Activated effector memory CD4-positive, alpha-beta T cell treated with anti-CD3 and anti-CD28 coated beads, Interleukin-2, amount 50 U/mL, for 16 hours (primary cell): ENCODE measurements at places on chromosomes 13 and 19.

GRCh38 chr13:48775804-48776203 is 122.1 kb downstream of the CYSLTR2 start:
- no peak for DNase-seq

DNA sequence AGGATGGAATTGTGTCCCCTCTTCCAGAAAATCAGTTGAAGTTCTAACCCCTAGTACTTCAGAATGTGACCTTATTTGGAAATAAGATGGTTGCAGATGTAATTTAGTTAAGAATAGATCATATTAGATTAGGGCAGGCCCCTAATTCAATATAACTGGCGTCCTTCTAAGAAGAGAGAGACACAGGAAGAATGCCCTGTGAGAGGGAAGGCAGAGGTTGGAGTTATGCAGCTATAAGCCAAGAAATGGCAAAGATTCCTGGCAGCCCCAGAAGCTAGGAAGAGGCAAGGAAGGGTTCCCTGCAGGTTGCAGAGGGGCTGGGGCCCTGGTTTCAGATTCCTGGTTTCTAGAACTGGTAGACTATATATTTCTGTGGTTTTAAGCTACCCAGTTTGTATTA is 30.0 kb downstream of the HS6ST3 start:
- DNase-seq = no peak

DNA sequence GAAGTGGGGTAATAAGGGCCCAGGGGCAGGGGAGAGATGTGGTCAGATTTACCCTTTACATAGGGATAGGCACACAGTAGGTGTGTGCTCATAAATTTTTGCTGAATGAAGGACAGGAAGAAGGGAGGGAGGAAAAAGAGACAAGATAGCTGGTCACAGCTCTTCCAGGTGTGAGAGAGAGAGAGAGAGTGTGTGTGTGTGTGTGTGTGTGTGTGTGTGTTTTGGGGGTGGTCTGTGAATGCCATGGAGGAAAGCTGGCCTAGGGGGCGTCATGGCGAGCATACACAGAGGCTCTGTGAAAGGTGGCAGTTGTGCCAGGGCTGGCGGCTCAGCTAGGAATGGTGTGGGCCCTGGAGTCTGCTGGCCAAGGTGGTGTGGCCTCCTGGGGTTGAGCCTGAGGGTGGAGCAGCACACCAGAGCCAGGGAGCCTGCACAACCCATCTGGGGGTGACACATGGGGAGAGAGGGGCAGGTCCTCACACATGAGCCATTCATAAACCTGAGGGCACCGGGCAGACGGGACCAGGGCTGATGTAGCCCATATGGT is 6.0 kb upstream of the PRX start:
- no peak for DNase-seq

DNA sequence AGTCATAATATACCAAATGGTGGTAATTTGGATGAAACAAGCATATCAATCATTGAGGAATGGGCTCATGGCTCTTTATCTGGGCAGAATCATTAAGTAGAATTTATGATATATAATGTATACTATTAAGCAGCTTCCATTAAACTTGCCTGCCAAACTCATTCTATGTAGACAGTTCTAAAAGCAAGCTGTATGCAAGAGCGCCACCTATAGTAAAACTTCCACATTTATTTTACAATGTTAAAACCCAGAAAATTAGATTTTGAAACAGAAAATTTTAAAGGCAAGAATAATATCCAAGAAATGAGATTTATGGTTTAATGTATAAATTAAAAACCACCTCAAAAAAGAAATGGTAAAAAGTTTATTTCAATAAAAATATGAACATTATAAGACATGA is 161.5 kb downstream of the MZT1 start:
- no peak for DNase-seq

GRCh38 chr19:13401388-13401787 is 104.9 kb downstream of the CACNA1A start:
- DNase-seq = no peak

DNA sequence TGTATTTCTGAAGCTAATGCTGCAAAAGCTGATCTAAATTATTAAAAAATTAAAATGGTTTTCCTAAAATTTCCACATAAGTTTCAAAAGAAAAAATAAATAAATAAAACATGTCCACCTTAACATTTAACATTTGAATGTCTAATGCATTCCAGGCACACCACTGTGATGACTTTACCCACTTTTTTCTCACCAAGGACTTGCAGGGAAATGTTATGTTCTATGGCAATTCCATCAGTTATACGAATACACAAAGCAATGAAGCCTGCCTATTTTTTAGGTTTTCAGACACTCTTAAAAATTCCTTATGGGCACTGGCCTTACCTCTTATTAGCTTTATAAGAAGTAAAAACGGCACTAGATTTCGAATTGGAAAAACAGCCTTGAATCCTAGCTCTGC is 10.2 kb downstream of the TSC22D1 start:
- no peak for DNase-seq
